Tibial nerve (tissue), 4 donors: ENCODE measurements at places on chromosomes 2 and 18.
A peak's percentile ranks its signal among the peaks of the same experiment; 100 is the strongest.

- no peaks in the 10 kb centered on the region for H3K36me3 ChIP-seq
- H3K4me1 ChIP-seq, result no peaks in the 10 kb centered on the region
- H3K27me3 ChIP-seq, result no peaks in the 10 kb centered on the region
- no peak overlapping the region for H3K4me3 ChIP-seq
- H3K27ac ChIP-seq, result no peak overlapping the region
- no peak for DNase-seq
Measured at GRCh38 chr2:21970971-21971370, 847.2 kb downstream of the TDRD15 start.

DNA sequence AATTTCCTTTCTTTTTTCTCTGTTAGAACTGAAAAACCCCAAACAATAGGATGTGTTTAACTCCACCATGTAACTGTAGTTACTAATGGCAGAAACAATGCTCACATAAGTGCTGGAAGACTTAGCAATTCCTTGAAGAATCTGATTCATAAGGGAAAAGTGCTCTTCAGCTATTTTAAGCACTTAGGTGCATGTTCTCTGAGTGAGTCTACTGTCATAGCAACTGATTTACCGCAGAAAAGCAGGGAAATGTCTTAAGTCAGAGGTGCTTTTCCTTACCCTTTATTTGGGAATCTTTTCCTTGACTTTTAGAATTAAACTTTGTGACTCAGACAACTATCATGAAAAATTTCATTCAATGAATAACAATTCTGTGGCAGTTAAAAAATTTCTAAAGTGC is 65.4 kb upstream of the NABP1 start:
- H3K27ac ChIP-seq, result no peak overlapping the region
- no peaks in the 10 kb centered on the region for H3K36me3 ChIP-seq
- H3K4me1 ChIP-seq, result no peaks in the 10 kb centered on the region
- H3K27me3 ChIP-seq, result no peaks in the 10 kb centered on the region

DNA sequence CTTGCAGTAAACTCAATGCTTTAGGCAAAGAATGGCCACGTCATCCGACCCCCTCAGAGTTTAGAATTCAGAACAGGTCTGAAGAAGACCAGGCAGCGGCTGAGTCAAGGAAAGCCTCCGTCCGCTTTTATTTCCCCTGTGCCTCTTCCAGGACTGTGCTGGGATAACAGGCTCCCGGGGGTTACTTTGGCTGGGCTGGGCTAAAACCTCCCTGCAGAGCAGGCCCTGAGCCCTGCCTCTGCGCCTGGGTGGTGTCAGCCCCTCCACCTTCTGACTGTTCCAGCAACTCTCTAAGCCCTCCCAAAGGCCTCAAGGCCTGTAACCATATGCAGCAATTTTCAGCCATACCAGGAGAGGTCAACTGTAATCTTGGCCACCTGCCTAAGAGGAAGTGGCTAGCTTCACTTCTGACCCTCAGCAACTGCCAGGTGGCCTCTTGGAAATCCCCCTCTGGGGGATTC is 166.5 kb downstream of the RPIA start:
- no peak for DNase-seq
- H3K27me3 ChIP-seq, result no peaks in the 10 kb centered on the region
- H3K4me1 ChIP-seq, result no peaks in the 10 kb centered on the region
- peak overlapping the region; percentile 1 for H3K27ac ChIP-seq
- H3K36me3 ChIP-seq, result no peaks in the 10 kb centered on the region

- H3K27me3 ChIP-seq, result no peaks in the 10 kb centered on the region
- H3K27ac ChIP-seq, result no peak overlapping the region
- H3K36me3 ChIP-seq, result no peaks in the 10 kb centered on the region
Measured at GRCh38 chr2:201882353-201883090, 76.2 kb downstream of the CDK15 start.

GRCh38 chr2:229553091-229553490 is 161.3 kb downstream of the DNER start:
- no peaks in the 10 kb centered on the region for H3K27me3 ChIP-seq
- no peak overlapping the region for H3K4me3 ChIP-seq
- H3K36me3 ChIP-seq, result no peaks in the 10 kb centered on the region
- DNase-seq, result no peak
- H3K27ac ChIP-seq, result no peak overlapping the region
- no peaks in the 10 kb centered on the region for H3K4me1 ChIP-seq

- peaks cover 26% of the 10 kb centered on the region for H3K4me1 ChIP-seq
- H3K27me3 ChIP-seq, result no peaks in the 10 kb centered on the region
- no peak overlapping the region for H3K27ac ChIP-seq
- H3K4me3 ChIP-seq, result no peak overlapping the region
- DNase-seq, result no peak
Measured at GRCh38 chr2:237456200-237456843, 30.7 kb upstream of the MLPH start.

DNA sequence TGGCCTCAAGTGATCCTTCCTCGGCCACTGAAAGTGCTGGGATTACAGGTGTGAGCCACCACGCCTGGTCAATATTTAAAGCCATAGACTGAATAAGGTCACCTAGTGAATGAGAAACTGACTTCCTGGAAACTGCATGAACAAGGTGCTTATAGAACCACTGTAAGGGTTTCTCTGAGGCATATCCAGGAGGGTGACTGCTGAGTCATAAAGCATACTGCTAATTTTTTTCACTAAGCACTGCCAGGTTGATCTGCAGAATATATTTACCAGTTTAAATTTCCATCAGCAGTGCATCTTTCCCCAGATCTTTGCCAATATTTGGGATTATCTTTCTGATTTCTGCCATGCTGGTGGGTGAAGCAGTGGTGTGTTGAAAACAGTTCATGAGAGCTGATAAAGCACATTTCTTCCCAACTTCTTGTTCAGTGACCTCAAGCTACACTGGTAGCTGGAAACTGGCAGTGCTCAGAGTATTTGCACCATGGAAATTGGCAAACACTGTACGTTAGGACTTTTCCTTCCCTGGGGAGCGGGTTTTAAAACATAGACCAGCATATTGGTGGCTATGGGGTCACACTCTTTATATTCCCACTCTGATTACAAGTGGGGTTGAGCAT is 4.2 kb upstream of the CLIP4 start:
- H3K4me3 ChIP-seq, result no peak overlapping the region
- no peaks in the 10 kb centered on the region for H3K4me1 ChIP-seq
- H3K27me3 ChIP-seq, result no peaks in the 10 kb centered on the region
- H3K27ac ChIP-seq, result no peak overlapping the region
- no peaks in the 10 kb centered on the region for H3K36me3 ChIP-seq
- DNase-seq, result no peak

DNA sequence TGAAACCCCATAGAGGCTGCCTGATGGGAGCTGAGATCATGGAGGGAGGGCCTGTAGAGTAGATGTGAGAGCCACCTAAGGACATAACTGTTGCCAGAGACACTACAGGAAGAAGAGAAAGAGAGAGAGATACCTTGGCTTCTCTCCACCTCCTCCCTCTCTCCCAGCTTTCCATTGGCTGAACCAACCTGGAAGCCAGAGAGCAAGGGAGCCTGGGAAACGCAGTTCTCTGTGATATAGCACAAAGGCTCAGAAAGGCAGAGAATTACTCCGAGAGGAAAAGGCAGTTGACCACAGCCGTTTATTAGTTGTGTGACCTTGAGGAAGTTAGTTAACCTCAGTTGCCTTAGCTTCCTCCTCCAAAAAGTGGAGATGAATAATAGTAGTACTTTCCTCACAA is 37.7 kb upstream of the MAT2A start:
- no peaks in the 10 kb centered on the region for H3K36me3 ChIP-seq
- H3K27me3 ChIP-seq, result no peaks in the 10 kb centered on the region
- no peak overlapping the region for H3K4me3 ChIP-seq
- no peak for DNase-seq

DNA sequence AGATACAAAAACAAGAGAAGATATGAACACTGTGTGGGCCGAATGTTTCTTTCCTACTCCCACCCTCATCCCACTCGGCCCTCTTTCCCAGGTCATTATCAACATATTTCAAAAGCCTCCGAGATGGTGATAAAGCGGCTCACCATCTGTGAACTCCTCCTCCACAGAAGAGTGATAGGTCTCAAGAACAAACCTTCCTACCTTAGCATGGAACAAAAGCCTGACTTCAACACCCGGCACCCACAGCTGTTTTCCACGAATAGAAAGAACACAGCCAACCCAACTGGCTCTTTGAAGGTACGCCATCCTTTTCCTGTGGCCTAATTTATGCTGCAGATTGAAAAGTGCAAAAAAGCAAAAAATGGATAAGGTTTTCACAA is 28.8 kb downstream of the BCL2 start:
- H3K27me3 ChIP-seq, result no peaks in the 10 kb centered on the region
- peak overlapping the region; percentile 84 for H3K27ac ChIP-seq
- H3K4me1 ChIP-seq, result peaks cover 54% of the 10 kb centered on the region
- H3K4me3 ChIP-seq, result no peak overlapping the region

DNA sequence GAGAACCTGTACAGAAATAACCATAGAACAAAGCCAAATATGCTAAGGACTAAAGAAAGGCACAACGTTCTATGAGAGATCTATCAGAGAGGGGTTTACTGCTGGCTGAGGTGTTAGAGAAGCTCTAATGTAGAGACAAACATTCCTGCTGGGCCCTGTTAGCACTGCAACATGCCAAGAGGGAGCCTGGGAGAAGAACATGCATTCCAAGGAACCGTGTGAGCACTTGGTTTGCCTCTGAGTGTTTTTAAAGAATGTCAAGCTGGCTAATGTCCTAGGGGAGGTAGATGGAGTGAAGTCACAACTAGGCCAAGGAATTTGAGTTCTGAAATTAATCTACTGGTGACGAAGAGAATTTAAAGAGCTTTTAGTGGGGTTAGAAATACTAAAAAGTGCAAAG is 384.3 kb upstream of the LYPD1 start:
- DNase-seq, result no peak
- no peak overlapping the region for H3K27ac ChIP-seq
- no peaks in the 10 kb centered on the region for H3K36me3 ChIP-seq

DNA sequence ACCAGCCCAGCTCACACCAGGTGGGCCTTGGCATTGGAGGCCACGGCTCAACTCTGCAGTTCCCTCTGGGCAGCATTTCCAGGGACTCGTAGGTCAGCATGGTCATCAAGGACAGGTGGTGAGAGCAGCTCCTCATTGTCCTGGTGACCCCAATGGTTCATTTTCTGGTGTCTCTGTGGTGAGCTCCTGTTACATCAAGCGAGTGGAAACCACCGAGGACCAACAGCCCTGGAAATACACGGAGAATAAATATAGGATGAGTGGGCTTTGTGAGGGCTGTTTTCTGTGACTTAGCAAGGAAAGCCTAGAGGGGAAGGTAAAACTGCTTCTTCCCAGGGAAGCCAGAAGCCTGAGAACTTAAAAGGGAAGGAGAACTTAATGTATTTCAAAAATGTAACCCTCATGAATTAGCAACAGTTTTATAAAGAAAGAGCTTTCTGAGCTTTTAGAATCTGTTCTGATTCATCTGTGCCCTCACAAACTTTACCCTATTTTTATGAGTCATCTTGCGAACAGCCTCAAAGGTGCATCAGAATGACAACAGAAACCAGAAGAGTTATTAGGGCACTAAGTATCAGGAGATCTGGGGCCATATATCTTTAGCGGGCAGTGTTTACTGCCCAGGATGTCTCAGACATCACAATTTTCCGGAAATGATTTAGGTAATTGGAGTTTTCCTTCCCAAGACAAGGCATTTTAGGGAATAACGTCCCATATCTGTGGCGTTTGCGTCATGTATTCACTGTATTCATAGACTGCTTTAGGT is 18.7 kb downstream of the C2orf92 start:
- no peak overlapping the region for H3K4me3 ChIP-seq
- no peak overlapping the region for H3K27ac ChIP-seq
- H3K27me3 ChIP-seq, result no peaks in the 10 kb centered on the region
- no peaks in the 10 kb centered on the region for H3K36me3 ChIP-seq
- no peak for DNase-seq

DNA sequence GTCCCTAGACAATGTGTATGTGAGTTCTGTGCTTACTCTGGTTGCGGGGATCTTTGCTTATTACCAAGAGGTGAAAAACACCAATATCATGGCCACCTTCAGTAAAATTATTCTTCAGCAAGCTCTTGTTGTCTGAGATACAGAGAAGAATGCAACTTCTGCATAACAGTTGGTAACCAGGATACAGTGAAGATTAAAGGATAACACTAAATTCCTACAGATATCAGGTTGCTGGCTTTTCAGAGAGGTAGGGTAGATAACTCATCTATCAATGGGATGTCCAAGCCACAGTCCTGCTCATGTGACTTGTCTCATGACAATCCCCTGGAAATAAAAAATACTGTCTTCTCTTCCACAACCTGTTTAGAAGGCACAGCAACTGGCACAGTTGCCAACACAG is 308.5 kb downstream of the TNS1 start:
- peak overlapping the region; percentile 15 for H3K27ac ChIP-seq
- H3K4me3 ChIP-seq, result no peak overlapping the region
- no peaks in the 10 kb centered on the region for H3K27me3 ChIP-seq
- no peak for DNase-seq

GRCh38 chr2:172299741-172300140 is 127.6 kb upstream of the ITGA6 start:
- H3K27ac ChIP-seq, result no peak overlapping the region
- no peak overlapping the region for H3K4me3 ChIP-seq
- H3K27me3 ChIP-seq, result no peaks in the 10 kb centered on the region
- no peaks in the 10 kb centered on the region for H3K4me1 ChIP-seq
- DNase-seq, result no peak

- H3K27ac ChIP-seq, result no peak overlapping the region
- H3K4me3 ChIP-seq, result no peak overlapping the region
- no peaks in the 10 kb centered on the region for H3K36me3 ChIP-seq
- no peaks in the 10 kb centered on the region for H3K27me3 ChIP-seq
- DNase-seq, result no peak
- H3K4me1 ChIP-seq, result no peaks in the 10 kb centered on the region
Measured at GRCh38 chr2:1590596-1591460, 153.5 kb downstream of the PXDN start.

DNA sequence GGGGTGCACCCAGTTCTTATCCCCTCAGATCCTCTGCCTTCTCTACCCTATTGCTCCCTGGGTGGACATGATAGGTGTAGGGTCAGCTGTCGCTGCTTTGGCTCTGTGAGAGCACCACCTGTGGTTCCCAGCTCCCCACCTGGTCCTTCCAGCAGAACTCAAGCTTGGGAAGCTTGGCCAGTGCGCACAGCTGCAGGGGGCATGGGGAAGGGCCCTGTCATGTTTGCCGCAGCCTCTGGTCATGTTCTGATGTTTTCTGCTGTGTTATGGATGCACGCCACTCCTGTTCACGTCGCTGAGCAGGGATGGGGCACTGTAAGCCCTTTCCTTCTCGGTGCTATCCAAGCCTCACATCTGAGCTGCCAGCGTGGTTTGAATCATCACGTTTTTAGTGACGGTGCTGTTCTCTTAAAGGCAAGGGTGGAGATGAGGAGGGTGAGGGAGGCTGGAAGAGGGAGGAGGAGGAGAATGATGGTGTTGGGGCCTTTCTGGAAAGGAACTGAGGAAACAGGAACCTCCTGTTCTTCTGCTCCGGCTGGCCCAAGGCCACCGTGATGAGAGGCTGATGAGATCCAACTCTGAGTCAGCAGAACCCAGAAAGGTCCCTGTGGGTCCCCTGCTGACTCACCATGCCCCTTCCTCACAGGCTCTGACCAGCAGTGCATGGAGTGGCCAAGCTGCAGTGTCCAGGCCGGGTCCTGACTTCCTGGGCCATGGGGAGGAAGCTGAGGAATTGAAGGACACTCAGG is 78.0 kb downstream of the LIPG start:
- no peaks in the 10 kb centered on the region for H3K36me3 ChIP-seq
- DNase-seq, result no peak
- no peaks in the 10 kb centered on the region for H3K27me3 ChIP-seq
- H3K4me1 ChIP-seq, result no peaks in the 10 kb centered on the region

GRCh38 chr2:9805435-9806297 is 37.6 kb upstream of the TAF1B start:
- no peak overlapping the region for H3K4me3 ChIP-seq
- H3K4me1 ChIP-seq, result peaks cover 35% of the 10 kb centered on the region
- no peak overlapping the region for H3K27ac ChIP-seq
- H3K27me3 ChIP-seq, result no peaks in the 10 kb centered on the region
- peak; percentile 29 for DNase-seq
